ENCODE measurements at places on chromosomes 3 and 15.

GRCh38 chr3:170079536-170080165 is 41.9 kb downstream of the GPR160 start:
- DNase-seq = no peak

DNA sequence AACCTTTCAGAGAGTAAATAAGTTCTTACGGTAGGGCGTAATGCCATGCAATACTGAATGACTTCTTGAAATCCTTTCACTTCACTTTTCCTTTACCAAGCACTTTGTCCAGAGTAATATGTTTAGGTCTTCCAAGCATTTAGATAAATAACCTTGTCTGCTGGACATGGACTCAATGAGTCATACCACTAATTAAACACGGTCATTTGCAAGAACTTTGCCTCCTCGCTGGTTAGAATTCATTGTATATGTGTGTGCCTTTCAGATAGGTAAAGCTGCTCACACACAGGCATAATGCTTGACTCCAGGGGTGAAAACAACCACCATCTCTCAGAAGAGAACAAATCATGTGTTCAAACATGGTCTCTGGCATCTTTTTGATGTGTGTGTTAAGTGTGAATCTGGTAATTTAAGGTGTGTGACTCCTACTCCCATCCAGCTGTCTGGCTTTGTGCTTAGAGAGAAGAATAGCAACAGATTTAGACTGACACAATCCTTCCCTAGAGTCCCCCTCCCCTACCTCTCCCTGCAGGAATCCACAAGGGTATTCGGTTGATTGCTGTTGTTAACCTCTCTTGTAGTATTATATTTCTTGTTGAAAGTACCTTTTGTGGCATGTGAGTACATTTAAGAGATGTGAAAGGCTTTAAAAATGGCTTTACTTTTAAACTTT is 419.0 kb downstream of the CNTN4 start:
- DNase-seq = no peak

DNA sequence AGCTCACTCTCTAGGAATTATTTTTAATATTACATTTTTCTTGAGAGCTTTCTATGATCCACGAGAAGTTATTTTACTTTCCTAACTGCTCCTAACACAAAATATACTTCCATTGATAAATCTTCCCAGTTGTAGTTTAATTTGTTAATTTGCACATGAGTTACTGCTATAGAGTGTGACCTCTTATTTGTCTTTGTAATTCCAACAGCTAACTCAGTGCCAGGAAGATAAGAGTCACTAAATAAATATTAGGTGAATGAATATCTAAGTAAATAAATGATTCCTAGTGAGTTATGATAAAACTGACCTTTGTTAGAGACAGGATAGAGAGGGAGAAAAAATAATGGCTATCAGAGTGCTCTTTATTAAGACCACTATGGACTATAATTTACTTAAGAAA is 319.9 kb downstream of the NAALADL2 start:
- no peak for DNase-seq

GRCh38 chr3:54484334-54484733 is 362.0 kb downstream of the CACNA2D3 start:
- no peak for DNase-seq

DNA sequence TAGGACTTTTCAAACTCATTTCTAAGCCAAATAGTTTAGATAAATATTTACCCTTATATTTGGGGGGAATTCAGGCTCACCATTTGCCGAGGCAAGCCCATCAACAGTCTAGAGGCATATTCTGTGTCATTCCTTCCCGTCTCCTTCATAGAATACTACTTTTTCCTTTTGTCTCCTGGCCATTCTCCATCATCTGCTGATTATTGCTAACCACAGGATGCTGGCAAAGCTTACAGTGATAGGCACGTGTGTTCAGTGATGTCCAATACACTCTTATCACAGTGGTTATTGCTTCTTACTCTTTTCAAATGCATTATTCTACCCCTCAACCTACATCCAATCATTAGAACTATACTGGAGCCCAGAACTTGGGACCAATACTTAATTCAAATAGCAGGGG is 130.6 kb upstream of the ZBED2 start:
- DNase-seq = no peak

- no peak for DNase-seq
Measured at GRCh38 chr15:100751585-100751984, 128.0 kb upstream of the ALDH1A3 start.

- no peak for DNase-seq
Measured at GRCh38 chr3:14001136-14001535, 121.3 kb upstream of the WNT7A start.

DNA sequence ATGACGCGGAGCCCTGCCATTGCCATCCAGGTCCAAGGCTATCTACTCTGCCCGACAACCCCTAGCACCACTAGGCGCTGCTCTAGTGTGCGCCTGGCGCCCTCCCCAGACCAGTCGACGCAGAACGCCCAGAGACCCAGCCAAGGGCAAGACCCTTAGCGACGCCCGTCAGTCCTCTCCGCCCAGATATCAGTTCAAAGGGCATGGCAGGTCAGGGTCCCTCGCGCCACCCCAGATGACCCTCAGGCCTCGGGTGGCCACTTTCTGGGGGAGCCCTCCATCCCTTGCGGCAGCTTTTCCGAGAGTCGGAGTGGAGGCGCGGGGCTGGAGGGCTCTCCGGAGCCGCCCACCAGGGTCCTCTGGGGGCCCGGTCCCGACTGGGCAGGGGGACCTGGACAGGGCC is 371 bp upstream of the CLSTN2 start:
- DNase-seq = peak; percentile 36
